ENCODE measurements at places on chromosomes 4 and X.

- DNase-seq: no peak
Measured at GRCh38 chr4:169270810-169271691, at the start of gene SH3RF1. SH3RF1 (minus strand) TSS chr4:169270956; CDS start chr4:169269212, 1,744 bp downstream.

- no peak for DNase-seq
Measured at GRCh38 chrX:149259241-149259640, 245.9 kb downstream of the IDS start.

GRCh38 chr4:105236202-105236915 is 89.7 kb downstream of the TET2 start:
- no peak for DNase-seq

- no peak for DNase-seq
Measured at GRCh38 chr4:58163156-58163555, 1053.0 kb upstream of the IGFBP7 start.

- no peak for DNase-seq
Measured at GRCh38 chr4:163958751-163959150, 464.3 kb downstream of the TMA16 start.

GRCh38 chrX:75061701-75062100 is 94.4 kb downstream of the ABCB7 start:
- DNase-seq: no peak

- no peak for DNase-seq
Measured at GRCh38 chr4:2861631-2862436, 18.2 kb downstream of the ADD1 start.

GRCh38 chr4:140168474-140168873 is 14.5 kb upstream of the MAML3 start:
- DNase-seq: no peak

Data from GM04503 (cell line).